ENCODE measurements at places on chromosomes 6 and 20. TPM values are rescaled to one million over a fixed set of nuclear protein-coding genes. Genes with fewer than 3 reads are reported as not detected.

GRCh38 chr20:30286157-30286556 lies 971.3 kb upstream of the DEFB115 start:
- no peak for DNase-seq

DNA sequence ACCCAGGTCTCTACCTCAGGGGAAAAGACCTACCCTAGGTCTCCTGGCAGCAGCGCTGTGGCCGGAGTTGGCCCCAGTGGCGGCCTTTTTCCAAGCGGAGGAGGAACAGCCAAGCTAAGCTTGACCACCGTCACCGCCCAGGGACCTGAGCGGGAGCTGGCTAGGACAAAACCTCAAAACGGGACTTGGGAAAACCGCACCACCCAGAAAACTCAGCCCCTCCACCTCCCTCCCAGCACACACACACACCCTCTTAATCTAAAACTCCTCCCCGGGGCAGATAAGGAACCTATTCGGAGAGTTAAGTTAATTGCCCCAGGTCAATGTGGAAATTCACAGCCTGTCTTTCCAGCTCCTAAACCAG lies 2.7 kb upstream of the TRERF1 start:
- peak; percentile 14 for DNase-seq

- DNase-seq = no peak
Measured at GRCh38 chr20:25054995-25055629, 2.8 kb downstream of the ACSS1 start.

GRCh38 chr20:18722371-18722770 lies 91.2 kb upstream of the SCP2D1 start:
- DNase-seq = no peak

The CALHM5 gene
- total RNA-seq = not detected

The SLC24A3 gene
- total RNA-seq = not detected

GRCh38 chr20:1952737-1953530 lies 40.9 kb downstream of the PDYN start:
- peak; percentile 48 for DNase-seq

The SCUBE3 gene
- total RNA-seq = not detected

The TGM3 gene
- not detected for total RNA-seq

GRCh38 chr20:2858591-2858990 lies 14.7 kb upstream of the PTPRA start:
- DNase-seq = no peak

GRCh38 chr6:34416877-34417371 lies 8.9 kb downstream of the RPS10 start:
- DNase-seq = no peak

GRCh38 chr6:34664256-34664971 lies 32.2 kb downstream of the ILRUN start:
- no peak for DNase-seq

GRCh38 chr6:101489456-101489855 lies 95.9 kb downstream of the GRIK2 start:
- DNase-seq = no peak

DNA sequence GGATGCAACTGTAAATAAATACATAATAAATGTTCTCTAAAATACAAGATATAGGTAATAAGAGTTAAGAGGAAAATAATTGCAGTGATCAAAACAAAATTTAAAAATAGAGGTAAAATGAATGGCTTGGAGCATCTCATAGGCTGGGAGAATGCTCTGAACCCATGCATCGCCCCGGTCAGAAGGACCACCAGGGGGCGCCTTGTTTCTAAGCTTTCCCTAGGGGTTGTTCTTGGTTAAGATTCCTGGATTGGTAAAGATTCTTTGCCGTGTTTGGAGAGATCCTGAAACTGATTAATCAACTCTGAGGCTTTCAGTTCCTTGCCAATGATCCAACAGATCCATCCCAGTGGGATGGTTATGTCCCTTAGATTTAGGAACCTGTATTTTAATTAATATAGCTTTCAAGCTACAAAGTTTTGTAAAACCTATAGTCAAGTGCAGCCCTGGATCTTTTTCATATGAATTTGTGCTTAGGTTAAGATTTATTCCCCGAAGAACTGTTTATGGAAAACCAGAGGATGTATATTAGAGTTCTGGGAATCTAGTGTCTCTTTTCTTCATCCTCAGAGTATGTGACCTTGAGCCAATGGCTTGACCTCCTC lies 45.3 kb upstream of the PRELID3B start:
- peak; percentile 83 for DNase-seq

DNA sequence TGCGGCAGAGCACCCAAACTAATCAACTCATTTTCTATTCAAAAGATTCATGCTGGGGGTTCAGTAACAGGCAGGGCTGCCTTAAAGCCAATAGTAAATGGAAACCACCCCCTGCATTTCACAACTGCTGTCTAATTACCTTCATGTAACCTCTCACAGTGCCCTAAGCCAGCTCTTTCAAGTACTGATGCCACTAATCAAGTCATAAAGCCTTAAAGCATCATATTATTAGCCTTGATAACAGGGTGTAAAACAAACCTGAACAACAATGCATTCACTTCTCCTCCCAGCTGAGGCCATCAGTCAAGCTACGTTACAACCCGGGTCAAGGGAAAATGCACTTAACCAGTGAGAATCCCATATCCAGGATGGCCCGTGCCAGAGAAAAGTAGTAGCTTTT lies 33.0 kb downstream of the TRERF1 start:
- no peak for DNase-seq

DNA sequence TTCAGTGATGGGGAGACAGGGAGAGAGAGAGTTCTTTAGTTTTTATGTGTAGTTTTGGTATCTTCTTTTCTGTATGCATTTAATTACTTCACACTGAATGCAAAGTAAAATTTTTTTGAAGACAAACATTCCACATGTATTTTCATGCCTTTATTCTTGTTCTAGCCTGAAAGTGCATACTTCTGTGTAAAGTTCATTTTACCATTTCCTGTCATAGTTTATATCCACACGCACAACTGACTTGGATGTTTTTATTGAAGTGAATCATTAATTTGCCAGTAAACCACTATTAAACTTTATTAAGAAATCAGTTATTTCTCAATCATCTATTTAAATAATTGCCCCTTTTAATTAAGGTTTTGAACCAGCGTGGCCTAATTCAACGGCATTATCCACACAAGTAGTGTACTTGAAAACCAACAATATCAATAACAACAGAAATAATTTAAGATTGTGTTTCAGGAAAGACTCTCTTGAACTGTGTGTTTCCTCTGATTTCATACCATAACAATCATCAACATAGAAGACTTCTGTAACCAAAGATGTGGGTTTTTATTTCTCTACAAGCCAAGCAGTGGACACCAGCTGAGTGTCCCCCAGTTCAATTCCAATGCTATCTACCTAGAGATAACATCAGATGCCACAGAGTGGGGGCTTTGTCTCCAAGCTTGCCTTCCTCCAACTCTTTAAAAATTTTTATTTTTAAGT lies 512.7 kb upstream of the JAG1 start:
- DNase-seq = no peak

The SOX18 gene
- not detected for total RNA-seq

The NFATC2 gene
- 38.0 TPM for total RNA-seq

The MLN gene
- not detected for total RNA-seq

DNA sequence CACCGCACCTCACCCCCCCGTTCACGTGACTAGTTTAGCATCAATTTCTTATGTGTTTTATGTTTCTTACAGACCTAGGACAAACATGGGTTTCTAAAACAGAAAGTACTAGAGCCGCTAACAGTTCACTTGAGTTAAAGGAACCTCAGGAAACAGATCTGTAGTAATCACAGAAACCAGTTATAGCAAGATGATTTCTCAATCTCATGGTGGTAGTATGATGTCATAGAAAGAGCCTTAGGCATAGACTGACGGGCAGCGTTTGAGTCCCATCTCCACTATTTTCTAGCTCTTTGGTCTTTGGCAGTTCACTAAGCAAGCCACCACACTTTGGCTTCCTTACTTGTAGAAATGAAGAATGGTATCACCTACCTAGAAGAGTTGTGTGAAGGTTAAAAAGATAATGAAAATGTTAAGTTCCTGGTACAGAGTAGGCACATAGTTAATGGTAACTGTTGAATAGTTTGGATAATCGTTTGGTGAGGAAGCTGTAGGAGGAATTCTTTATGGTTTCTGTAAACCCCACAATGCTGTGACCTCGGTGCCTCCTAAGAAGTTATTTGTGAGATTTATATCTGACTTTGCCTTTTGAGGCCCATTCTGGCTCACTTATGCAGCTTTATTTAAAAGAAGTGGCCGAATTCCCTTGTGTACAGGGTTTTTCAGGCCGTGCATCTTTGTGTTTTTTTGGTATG lies 21.3 kb downstream of the CTNNBL1 start:
- DNase-seq = no peak

The FAM162B gene
- not detected for total RNA-seq

GRCh38 chr6:164085091-164086075 lies 670.9 kb downstream of the QKI start:
- DNase-seq = no peak

GRCh38 chr20:62463651-62464424 lies 12.0 kb downstream of the GATA5 start:
- DNase-seq = no peak

GRCh38 chr6:26485112-26485780 lies 14.9 kb upstream of the BTN1A1 start:
- DNase-seq = no peak

DNA sequence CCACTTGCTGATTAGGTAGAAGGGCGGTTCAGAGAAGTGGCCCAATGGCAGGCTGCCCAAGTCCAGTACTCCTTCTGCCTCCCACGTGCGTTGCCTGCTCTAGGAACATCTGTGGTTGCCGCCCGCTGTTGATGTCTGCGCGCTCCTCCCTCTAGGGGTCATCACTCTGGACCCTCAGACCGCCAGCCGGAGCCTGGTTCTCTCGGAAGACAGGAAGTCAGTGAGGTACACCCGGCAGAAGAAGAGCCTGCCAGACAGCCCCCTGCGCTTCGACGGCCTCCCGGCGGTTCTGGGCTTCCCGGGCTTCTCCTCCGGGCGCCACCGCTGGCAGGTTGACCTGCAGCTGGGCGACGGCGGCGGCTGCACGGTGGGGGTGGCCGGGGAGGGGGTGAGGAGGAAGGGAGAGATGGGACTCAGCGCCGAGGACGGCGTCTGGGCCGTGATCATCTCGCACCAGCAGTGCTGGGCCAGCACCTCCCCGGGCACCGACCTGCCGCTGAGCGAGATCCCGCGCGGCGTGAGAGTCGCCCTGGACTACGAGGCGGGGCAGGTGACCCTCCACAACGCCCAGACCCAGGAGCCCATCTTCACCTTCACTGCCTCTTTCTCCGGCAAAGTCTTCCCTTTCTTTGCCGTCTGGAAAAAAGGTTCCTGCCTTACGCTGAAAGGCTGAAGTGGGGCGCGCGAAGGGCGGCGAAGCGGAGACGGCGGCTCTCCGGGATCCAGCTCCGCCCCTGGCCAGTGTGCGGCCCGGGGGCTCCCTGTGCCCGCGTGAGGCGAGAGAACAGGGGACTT lies 8.5 kb downstream of the TRIM15 start:
- DNase-seq = peak; percentile 41

GRCh38 chr20:24108581-24108980 lies 120.0 kb upstream of the GGTLC1 start:
- DNase-seq = no peak

- no peak for DNase-seq
Measured at GRCh38 chr6:149052350-149053106, 265.0 kb upstream of the TAB2 start.

The MRAP2 gene
- total RNA-seq = not detected

- no peak for DNase-seq
Measured at GRCh38 chr20:5729348-5729747, 20.9 kb upstream of the SHLD1 start.

- no peak for DNase-seq
Measured at GRCh38 chr6:164007881-164008280, 593.4 kb downstream of the QKI start.

The ARMC2 gene
- total RNA-seq = 9.9 TPM

GRCh38 chr6:169225887-169226286 lies 27.8 kb downstream of the THBS2 start:
- DNase-seq = no peak

The CGA gene
- total RNA-seq = not detected

DNA sequence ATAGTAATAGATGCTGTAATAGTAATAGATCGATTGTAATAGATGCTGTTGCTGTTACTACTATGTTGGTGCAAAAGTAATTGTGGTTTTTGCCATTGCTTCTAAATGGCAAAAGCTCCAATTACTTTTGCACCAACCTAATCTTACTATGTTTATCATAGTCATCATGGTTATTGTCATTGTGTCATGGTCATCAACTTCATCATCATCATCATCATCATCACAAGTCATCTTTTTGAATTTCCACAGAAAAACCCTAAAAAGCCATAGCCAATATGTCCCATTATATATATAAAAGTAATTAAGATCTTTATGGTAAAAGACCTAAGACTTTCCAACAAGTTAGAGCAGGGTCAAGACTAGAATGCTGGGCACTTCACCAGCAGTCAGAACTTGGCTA lies 435.1 kb upstream of the MARCKS start:
- DNase-seq = no peak

The CRISP3 gene
- total RNA-seq = not detected

DNA sequence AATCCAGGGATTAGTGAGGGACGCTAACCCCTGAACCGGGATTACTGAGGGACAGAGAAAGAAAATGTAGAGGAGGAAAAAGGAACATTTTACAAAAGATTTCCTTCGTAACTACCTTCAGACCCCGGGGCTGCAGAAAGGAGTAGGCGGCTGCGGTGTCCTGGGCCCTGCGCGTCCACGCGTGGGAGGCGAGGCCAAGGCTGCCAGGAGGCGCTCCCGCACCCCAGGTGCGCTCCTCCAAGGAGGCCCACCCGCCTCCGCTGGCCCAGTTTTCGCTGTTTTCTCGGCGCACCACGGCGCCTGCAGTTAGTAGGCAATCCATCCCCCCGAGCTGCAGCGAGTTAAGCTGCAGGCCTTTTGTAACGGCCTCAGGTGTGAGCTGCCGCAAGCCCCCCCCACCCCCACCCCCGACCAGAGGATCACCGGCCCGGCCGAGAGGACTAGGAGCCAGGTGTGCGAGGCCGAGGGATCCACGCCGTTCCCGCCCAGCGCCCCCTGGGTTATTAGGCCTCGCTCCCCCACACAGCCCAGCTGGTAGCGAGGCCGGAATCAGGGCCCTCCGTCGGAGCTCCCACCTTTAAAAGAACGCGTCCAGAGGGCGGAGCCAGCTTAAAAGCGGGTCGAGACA lies 380.3 kb upstream of the ARID1B start:
- peak; percentile 26 for DNase-seq

GRCh38 chr6:105900125-105900937 lies 185.8 kb upstream of the PRDM1 start:
- DNase-seq = no peak

GRCh38 chr6:164792666-164793065 lies 516.7 kb downstream of the C6orf118 start:
- DNase-seq = no peak

The HLA-DOA gene
- 209 TPM for total RNA-seq

The CDKN1A gene
- 45.5 TPM for total RNA-seq

- peak; percentile 20 for DNase-seq
Measured at GRCh38 chr20:46767127-46767761, 57.8 kb downstream of the SLC2A10 start.

The ASIP gene
- total RNA-seq = not detected

- no peak for DNase-seq
Measured at GRCh38 chr6:43123461-43124314, 47.4 kb upstream of the SRF start.

- DNase-seq = no peak
Measured at GRCh38 chr20:5484346-5484745, 167.6 kb upstream of the PROKR2 start.
